ENCODE measurements at places on chromosomes 4 and X.
A peak's percentile ranks its signal among the peaks of the same experiment; 100 is the strongest.

DNA sequence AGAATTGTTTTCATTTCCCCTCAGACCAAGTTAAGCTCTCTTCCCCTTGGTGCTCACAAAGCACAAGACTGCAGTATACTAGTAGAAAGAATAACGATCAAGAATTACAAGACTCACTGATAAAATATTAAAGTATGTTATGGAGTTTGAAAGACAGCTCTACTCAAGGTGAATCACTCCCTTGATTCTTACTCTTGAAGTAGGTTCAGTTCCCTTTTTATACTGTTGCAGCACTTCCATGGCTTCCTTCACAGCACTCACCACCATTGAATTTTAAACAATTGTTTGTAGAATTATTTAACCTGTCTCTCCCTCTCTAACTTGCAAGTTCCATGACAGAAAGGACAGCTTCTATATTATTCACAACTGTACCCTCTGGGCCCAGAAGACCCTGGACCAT lies 42.2 kb downstream of the CASK start:
- DNase-seq, result peak; percentile 36

DNA sequence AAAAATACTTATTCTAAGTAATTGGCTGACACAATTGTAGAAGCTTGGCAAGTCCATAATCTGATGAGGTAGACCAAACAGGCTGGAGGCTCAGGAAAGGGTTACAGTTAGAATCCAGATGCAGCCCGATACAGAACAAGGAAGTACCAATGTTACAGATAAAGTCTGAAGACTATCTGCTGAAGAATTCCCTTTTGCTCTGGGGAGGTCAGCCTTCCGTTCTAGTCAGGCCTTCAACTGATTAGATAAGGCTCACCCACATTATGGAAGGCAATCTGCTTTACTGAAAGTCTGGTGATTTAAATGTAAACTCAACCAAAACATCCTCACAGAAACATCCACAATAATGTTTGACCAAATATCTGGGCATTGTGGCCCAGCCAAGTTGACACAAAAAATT lies 7.4 kb upstream of the DYNLT3 start:
- no peak for DNase-seq

DNA sequence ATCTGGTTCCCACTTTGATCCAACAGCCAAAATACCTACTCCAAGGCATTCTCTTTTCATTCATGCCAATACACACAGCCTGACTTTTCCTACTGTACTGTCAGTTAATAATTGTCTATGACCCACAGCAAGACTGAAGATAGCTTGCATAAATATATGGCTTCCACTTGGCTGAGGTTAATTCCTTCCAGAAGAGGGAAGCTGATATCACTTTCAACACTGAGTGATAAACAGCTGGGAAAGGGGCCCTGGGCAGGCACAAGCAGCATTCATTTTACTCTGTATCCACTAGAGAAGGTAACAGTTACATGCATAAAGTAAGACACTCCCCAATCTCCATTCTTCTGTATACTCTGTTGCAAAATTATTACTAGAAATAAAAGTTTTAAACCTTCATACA lies 200.2 kb upstream of the UGT8 start:
- DNase-seq, result no peak

DNA sequence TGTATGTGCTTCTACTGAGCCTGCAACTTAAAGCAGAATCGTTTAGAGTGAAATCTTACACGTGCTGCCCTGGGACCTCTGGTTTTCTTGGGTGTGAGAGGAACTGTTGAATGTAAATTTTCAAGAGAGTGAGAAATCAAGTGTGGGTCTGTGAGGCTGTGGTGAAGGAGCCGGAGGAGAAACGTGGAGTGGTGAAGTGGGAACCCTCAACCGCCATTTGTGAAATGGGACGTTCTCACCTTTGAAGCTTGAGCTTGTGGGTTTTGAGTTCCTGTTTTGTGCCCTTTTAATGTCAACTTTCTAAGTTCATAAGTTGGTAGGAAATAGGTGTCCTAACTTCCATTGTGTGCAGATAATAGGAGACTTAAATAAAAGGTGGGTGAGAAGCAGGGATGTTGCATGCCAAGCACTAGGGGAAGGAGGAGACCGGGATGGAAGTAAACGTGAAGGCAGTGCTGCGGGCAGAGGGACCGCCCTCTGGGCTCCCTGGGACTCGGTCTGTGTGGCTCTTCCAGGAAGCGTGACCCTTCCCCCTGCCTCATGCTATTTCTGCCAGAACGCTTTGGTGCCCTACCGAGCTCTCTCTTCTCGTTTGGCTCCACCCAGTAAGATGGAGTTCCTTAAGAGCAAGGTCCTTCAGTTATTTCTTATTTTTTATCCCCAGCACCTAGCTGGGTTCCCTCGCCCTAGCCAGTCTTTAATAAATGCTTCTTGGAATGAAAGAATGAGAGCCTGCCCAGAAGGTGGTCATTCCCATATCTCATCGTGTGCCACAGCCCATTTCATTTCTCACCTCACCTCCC lies 56.0 kb downstream of the TMEM131L start:
- DNase-seq, result no peak

GRCh38 chr4:153791746-153792617 lies 3.1 kb upstream of the SFRP2 start:
- no peak for DNase-seq

- DNase-seq, result no peak
Measured at GRCh38 chr4:78014889-78015886, 41.9 kb upstream of the FRAS1 start.

GRCh38 chr4:37490391-37491347 lies 195.5 kb downstream of the RELL1 start:
- DNase-seq, result no peak

- DNase-seq, result no peak
Measured at GRCh38 chr4:83356899-83357661, 22.4 kb upstream of the HPSE start.

DNA sequence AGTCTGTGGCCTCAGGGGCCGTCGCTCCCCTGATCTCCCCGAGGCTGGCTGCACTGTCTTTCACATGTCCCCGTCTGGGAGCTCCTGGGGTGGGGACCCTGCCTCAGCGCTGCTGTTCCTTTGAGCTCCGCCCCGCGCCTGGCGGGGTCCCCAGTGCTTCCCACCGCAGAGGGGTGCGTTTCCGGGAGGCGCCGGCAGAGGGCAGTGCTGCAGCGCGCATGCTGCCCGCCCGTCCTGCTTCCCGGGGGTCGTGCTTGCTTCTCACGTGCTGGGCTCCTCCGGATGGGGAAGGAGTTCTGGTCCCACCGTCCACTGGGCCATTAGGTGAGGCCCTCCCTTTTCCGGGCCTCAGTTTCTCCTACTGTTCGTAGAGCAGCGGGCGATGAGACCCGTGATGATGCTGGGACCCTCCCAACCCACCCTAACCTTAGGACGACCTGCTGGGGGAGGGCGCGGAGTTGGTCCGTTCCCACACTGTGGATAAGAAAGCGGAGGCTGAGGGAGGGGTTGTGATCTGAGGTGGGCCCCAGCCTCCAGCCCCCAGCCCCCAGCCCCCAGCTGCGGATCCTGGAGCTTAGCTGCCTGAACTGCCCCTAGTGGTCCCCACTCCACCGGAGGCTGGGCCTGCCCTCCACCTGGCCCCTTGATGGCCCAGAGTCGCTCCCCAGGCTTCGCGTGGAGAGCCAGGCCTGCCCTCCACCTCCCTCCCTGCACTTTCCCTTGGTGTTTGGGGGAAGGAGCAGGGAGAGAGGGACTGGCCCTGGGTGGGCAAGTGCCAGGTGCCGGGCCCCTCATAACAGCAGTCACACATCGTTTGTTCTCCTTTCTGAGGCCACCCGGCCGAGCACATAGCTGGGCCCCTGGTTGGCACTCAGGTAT lies 15.3 kb downstream of the CPZ start:
- DNase-seq, result no peak

GRCh38 chrX:119552508-119552907 lies 12.7 kb downstream of the STEEP1 start:
- DNase-seq, result no peak

GRCh38 chr4:139669890-139670289 lies 4.3 kb downstream of the MGST2 start:
- DNase-seq, result no peak

GRCh38 chrX:78658845-78659744 lies at the start of gene RTL3:
Gene RTL3, minus strand, starts transcription at chrX:78659328. Its CDS starts 908 bp downstream, at chrX:78658420.
- DNase-seq, result no peak

GRCh38 chr4:148124512-148124911 lies 317.7 kb downstream of the NR3C2 start:
- DNase-seq, result no peak

DNA sequence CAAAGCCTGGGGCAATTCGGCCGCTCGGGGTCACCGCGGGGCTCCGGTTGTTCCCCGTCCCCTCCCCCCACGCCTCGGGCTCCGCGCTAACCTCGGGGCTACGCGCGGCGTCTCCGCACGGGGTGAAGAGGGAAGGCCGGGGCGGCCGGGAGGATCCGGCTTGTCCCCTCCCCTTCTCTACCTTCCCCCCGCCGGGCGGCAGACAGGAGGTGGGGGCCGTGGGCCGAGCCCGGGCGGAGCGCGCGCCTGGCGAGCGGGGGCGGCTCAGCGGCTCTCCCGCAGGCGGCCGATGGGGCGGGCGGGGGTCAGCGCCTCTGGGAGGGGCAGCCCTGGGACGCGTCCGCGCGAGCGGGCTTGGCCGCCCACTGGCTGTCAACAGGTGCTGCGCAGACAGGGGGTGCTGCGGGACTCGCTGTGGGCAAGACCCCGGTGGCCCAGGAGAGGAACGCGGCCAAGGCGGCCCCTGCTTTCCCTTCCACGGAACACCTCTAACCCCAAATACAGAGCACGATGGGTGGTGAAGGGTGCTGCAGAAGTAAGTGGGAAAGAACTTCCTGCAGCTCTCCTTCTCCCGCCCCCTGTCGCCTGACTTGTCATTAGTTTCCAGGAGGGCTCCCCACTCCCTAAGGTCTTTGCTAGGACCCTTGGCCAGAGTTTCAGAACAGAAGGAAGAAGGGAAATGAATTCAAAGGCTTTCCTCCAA lies at the start of gene PDGFC:
Gene PDGFC, minus strand, starts transcription at position 124 of the 703 bp plus-strand sequence. CDS start 896 bp downstream, outside the sequence.
- peak; percentile 71 for DNase-seq

DNA sequence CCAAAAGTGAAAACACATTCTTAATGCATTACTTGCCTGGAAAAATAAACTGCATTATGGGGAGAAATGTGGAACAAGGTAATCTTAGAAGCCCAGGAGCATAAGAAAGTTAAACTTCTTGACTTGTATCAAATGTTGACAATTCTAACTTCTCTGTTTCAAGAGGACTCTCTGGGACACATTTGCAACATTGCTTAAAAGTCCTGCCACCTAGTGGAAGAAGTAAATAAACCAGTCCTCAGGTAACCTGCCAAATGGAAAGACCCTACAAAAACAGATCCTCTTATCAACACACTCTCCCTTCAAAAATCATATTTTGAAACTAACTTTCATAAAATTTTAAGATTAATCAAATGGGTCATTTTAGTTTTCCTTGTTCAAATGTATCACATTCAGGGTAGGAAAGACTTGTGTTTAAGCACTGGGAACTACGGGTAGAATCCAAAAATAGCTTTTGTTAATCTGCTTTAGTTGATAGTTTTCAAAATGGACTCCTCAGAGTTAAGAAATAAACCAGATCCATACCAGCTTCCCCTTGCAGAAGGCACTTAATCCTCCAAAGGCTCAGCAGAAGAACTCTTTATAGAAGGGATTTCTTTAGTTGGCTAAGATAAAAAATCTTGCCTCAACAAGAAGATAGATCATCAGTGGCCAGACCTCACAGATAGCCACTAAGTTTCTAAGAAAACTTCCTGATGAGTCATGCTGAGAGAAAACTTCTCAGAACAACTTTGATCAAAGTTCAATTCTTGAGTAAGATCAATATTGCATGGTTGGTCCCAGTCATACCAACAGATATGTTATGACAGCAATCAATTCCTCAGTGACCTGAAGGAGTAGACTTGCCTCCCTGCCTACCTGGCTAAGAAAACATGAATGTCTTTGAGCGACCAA lies 141.7 kb downstream of the HHIP start:
- DNase-seq, result peak; percentile 68

DNA sequence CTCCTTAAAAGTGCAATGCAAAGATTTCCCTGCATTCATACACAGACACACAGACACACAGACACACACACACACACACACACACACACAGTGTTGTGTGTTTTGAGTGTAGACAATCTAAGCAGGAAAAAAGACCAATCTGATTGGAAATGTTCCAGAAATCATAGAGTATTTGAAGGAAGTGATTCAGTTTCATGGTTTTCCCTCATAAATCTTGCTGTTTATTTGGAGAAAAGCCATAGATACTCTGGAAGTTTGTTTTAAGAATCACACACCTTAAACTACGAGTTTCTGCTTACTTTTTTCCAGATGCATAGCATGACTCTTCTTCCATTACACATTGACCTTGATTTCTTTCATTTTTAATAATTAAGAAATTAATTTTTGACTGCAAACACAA lies 298.5 kb upstream of the BMP3 start:
- DNase-seq, result no peak

DNA sequence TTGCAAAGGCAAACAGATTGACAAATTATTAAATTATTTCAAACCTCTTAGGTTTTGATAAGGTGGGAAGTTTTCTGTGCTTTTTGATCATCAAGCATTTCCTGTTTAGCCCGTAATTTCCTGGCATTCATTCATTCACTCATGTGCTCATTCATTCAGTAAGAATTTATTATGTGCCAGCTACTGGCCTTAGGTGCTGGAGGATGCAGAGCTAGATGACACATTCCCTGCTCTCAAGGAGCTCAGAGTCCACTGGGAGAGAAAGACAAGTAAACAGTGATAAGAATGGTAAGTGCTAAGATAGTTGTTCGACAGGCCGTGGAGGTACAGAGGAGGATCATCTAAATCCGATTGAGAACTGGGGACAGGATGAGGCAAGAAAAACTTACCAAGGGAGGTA lies 153.0 kb downstream of the DCTD start:
- no peak for DNase-seq

GRCh38 chr4:168221301-168221700 lies 97.3 kb downstream of the DDX60 start:
- DNase-seq, result no peak

- peak; percentile 94 for DNase-seq
Measured at GRCh38 chr4:16237715-16238114, 11.4 kb upstream of the TAPT1 start.

DNA sequence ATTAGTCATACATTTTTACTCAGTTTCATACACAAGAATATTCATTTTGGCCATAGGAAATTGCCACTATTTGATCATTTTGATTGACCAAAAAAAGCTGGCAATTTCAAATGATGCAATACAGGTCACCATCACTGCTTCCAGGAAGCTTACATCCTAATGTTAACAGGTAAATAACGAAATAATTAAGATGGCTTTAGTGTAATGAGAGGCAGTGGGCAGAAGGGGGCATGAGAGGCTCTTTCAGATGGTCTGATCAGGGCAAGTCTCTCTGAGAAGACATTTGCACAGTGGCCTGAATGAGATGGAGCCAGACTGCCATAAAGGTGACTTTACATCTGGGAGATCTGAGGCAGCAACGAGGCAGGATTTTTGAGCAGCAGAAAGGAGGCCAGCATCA lies 170.7 kb downstream of the SLIT2 start:
- peak; percentile 67 for DNase-seq

All from Kasumi-1 (cell line).